ENCODE measurements at places on chromosomes 16 and 17. TPM values are rescaled to one million over a fixed set of nuclear protein-coding genes. Genes with fewer than 3 reads are reported as not detected.
A peak's percentile ranks its signal among the peaks of the same experiment; 100 is the strongest.

GRCh38 chr17:48175692-48176470 is 68.3 kb downstream of the SNX11 start:
- peaks cover 37% of the 10 kb centered on the region for H3K27me3 ChIP-seq
- H3K4me3 ChIP-seq = no peak overlapping the region
- no peak for DNase-seq
- no peaks in the 10 kb centered on the region for H3K36me3 ChIP-seq
- no peaks in the 10 kb centered on the region for H3K4me1 ChIP-seq

- H3K4me1 ChIP-seq = peaks cover 4% of the 10 kb centered on the region
- H3K27me3 ChIP-seq = no peaks in the 10 kb centered on the region
- H3K4me3 ChIP-seq = no peak overlapping the region
- H3K36me3 ChIP-seq = peaks cover 34% of the 10 kb centered on the region
- peak overlapping the region; percentile 90 for H3K27ac ChIP-seq
- no peak for DNase-seq
Measured at GRCh38 chr17:64063088-64063487, 42.7 kb upstream of the ICAM2 start.

GRCh38 chr17:47720754-47721533 is 12.1 kb upstream of the TBX21 start:
- no peaks in the 10 kb centered on the region for H3K36me3 ChIP-seq
- H3K4me3 ChIP-seq = no peak overlapping the region
- peaks cover 12% of the 10 kb centered on the region for H3K4me1 ChIP-seq
- DNase-seq = no peak

DNA sequence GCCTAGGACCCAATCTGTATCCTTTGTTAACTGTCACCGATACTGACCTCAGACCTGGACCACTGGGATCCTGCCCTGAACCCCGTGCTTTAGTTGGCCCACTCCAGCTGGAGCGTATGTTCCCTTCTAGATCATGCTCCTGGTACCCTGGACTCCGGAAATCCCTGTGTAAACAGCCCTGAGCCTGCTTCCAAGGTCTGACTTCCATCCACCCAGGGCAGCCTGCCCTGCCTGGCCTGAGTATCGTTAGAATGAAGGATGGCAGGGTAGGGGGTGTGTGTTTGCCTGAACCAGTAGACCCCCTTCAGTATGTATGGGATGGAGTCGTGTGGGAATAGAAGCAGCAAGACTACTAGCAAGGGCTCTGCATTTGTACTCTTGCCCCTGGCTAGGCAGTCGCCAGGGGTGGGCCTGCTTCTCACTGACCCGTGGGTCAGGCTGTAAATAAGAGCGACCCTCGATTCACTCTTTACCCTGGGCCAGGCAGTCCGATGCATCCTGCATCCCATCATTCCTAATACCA is 691 bp upstream of the TMEM98 start:
- H3K36me3 ChIP-seq = peaks cover 10% of the 10 kb centered on the region
- H3K27ac ChIP-seq = peak overlapping the region; percentile 79
- no peak for DNase-seq
- peak overlapping the region; percentile 91 for H3K4me3 ChIP-seq
- peaks cover 15% of the 10 kb centered on the region for H3K4me1 ChIP-seq

The HBA1 gene
- total RNA-seq = not detected

- no peaks in the 10 kb centered on the region for H3K27me3 ChIP-seq
- peak overlapping the region; percentile 95 for H3K27ac ChIP-seq
- peaks cover 9% of the 10 kb centered on the region for H3K36me3 ChIP-seq
- DNase-seq = no peak
Measured at GRCh38 chr16:11743308-11744074, 834 bp upstream of the TXNDC11 start.

DNA sequence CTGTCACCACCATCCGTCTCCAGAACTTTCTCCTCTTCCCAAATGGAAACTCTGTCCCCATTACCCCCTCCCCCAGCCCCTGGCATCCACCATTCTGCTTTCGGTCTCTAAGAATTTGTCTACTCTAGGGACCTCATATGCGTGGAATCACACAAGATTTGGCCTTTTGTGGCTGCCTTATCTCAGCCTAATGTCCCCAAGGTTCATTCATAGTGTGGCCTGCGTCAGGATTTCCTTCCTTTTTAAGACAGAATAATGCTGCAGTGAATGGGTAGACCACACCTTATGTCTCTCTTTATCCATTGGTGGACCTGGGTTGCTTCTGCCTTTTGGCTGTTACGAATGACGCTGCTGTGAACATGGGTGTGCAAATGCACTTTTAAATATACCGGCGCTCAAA is 139.7 kb upstream of the PLCG2 start:
- H3K27ac ChIP-seq = peak overlapping the region; percentile 89
- no peak overlapping the region for H3K4me3 ChIP-seq
- no peak for DNase-seq

DNA sequence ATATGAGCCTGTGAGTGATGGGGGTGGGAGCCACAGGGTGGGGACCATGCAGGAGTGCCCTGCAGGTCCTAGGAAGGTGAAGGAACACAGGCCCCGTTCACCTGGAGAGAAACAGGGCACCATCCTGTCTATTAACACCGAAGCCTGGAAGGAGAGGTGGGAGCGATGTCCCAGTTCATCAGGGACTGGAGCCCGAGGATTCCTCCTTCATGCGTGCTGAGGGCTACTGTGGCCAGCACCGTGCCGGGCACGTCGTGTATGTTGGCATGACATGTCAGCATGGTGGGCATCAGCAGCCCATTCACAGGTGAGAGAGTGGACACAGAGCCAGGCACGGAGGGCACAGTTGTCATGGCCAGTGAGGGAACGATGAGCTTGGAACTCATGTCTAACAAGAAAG is 1.4 kb downstream of the WFIKKN2 start:
- DNase-seq = no peak
- no peak overlapping the region for H3K4me3 ChIP-seq
- no peaks in the 10 kb centered on the region for H3K36me3 ChIP-seq

- no peaks in the 10 kb centered on the region for H3K36me3 ChIP-seq
- peaks cover 65% of the 10 kb centered on the region for H3K27me3 ChIP-seq
- H3K4me1 ChIP-seq = no peaks in the 10 kb centered on the region
- H3K27ac ChIP-seq = no peak overlapping the region
- no peak for DNase-seq
- H3K4me3 ChIP-seq = no peak overlapping the region
Measured at GRCh38 chr17:45942284-45942683, 47.9 kb downstream of the MAPT start.

DNA sequence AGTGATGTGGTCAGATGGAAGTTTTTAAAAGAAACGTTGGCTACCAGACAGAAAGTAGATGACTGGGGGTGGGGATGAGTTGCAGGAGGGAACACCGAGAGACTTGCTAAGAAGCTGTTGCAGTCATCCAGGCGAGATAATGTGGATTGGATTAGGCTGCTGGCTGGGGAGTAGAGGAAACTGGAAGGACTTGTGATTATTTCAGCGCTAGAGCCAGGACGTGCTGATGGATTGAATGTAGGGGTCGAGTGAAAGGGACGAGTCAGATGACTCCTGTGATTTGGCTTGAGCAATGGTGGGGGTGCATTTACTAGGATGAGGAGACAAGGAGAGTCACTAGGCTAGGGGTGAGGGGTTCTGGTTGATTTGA is 88.5 kb downstream of the CLEC16A start:
- DNase-seq = no peak
- peaks cover 42% of the 10 kb centered on the region for H3K4me1 ChIP-seq
- peak overlapping the region; percentile 79 for H3K27ac ChIP-seq
- H3K27me3 ChIP-seq = no peaks in the 10 kb centered on the region
- H3K4me3 ChIP-seq = no peak overlapping the region

- H3K36me3 ChIP-seq = no peaks in the 10 kb centered on the region
- no peak overlapping the region for H3K27ac ChIP-seq
- no peak for DNase-seq
- no peak overlapping the region for H3K4me3 ChIP-seq
- peaks cover 31% of the 10 kb centered on the region for H3K27me3 ChIP-seq
Measured at GRCh38 chr16:27402964-27403600, 1.1 kb downstream of the IL21R start.

The UBE2Z gene
- 72.1 TPM for total RNA-seq

- no peaks in the 10 kb centered on the region for H3K36me3 ChIP-seq
- H3K4me3 ChIP-seq = no peak overlapping the region
- H3K27me3 ChIP-seq = peaks cover 19% of the 10 kb centered on the region
- DNase-seq = no peak
Measured at GRCh38 chr17:33127706-33128105, 136.1 kb downstream of the SPACA3 start.

- no peaks in the 10 kb centered on the region for H3K27me3 ChIP-seq
- H3K27ac ChIP-seq = peak overlapping the region; percentile 100
- DNase-seq = no peak
- peak overlapping the region; percentile 99 for H3K4me3 ChIP-seq
- H3K36me3 ChIP-seq = peaks cover 14% of the 10 kb centered on the region
Measured at GRCh38 chr16:27549464-27549745, 308 bp downstream of the GTF3C1 start.

- H3K36me3 ChIP-seq = peaks cover 4% of the 10 kb centered on the region
- peaks cover 32% of the 10 kb centered on the region for H3K27me3 ChIP-seq
- H3K27ac ChIP-seq = no peak overlapping the region
- peaks cover 42% of the 10 kb centered on the region for H3K4me1 ChIP-seq
- no peak for DNase-seq
Measured at GRCh38 chr17:7712111-7712771, 5.3 kb upstream of the DNAH2 start.

DNA sequence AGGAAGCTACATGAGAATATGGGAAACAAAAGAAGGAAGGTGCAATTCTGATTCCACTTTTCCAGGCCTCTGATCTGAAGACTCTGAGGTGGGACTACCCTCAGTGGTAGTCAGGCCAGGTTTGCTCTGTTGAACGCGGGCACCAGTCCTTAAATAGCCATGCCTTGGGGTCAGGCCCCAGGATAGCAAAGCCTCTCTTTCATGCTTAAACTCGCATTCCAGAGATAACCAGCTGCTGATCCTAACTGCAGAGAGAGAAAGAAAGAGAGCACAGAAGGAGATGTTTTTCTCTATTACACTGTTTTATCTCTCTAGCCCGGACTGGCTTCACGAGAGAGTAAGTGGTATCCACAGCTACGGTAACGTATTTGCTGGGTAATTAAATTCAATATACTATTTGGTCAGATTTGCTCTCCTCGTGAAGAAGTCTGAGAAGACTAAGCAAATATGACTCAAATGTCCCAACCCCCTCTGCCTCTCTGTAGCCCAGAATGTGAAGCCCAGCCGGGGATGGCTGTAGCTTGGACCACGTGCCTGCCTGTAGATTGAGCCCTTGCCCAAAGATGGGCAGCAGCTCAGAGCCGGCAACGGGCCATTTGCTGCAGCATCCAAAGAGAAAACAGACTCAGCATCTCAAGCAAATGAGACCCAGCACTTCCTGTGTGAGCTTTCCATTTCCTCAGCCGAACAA is 122.2 kb downstream of the SMG6 start:
- no peak for DNase-seq
- H3K4me3 ChIP-seq = peak overlapping the region; percentile 52
- H3K27me3 ChIP-seq = no peaks in the 10 kb centered on the region
- peak overlapping the region; percentile 51 for H3K27ac ChIP-seq

The AURKB gene
- 35.0 TPM for total RNA-seq

DNA sequence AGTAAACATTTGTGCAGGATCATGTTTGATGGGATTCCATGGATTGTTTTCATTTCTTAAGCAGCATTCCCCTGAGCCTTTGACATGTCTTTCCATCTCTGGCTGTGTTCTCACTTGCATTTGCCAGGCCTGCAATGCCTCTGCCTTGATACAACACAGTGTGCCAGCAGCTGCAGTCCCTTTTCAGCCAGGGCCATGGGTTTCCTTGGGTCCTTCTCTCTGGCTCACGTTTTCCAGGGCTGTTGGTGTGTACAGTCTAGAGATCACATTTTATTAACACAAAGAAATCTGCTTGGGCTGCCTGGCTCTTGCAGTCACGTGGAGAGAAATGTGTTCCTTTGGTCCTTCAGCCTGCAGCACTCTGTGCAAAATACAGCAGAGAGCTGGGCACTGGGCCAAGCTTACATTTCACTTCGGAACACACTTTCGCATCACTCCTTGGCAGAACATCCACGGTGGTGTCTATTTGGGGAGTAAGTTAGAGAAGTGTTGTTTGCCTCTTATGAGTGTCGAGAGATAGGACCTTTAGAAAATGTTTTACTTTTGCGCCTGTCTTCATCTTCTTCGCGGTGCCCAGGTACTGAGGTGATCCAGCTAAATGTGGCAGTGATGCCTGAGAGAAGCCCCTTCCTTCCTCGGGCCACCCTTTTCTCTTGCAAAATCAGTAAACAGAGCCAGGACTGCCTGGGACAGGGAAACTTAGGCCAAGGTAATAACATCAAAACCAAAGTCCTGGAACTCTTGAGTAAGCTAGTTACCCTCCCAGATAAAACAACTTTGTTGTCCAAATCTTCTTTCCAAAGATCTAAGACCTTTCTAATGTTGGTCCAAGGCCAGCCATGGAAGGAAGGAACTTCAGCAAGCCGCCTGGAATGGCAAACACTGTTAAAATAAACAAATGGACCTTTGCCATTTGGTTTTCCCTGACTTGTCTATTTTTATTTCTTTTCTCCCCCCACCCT is 20.9 kb downstream of the HLF start:
- H3K4me3 ChIP-seq = no peak overlapping the region
- no peak overlapping the region for H3K27ac ChIP-seq
- no peak for DNase-seq

The CHST5 gene
- 0.60 TPM for total RNA-seq

DNA sequence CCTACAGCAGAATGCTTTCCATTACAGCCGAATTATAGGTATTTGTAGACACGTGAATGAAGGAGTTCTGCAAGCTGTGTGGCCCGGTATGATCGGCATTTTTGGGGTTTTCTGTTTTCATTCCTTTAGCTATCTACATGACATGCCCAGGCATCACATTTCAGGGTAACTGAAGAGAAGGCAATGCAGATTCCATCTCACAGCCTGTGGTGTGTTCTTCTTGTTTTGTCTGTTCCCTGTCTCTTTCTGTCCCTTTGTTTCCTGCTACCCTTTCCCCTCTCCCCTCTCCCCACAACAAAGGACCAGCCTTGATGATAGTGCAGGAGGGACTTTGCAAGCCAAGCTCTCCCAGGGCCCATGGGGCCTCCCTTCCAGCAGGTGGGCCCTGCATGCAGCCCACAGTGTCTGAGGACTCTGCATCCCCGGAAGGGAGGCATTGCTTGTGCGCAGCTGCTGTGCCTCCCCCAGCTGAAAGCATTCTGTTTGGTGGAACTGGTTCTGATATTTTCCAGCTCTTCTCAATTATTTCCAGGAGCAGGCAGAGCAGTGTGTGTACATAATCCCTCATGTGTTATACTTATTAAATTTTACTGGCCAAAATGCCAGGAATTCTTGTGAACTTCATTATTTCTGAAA is 207.4 kb downstream of the RPTOR start:
- no peak for DNase-seq
- peaks cover 27% of the 10 kb centered on the region for H3K36me3 ChIP-seq
- H3K4me3 ChIP-seq = peak overlapping the region; percentile 49

The NPIPB6 gene
- total RNA-seq = 2.2 TPM

- H3K27me3 ChIP-seq = peaks cover 4% of the 10 kb centered on the region
- H3K27ac ChIP-seq = no peak overlapping the region
- DNase-seq = no peak
- no peaks in the 10 kb centered on the region for H3K36me3 ChIP-seq
Measured at GRCh38 chr16:75818491-75818890, 92.2 kb upstream of the CPHXL start.

GRCh38 chr16:22388101-22388644 is 13.8 kb upstream of the CDR2 start:
- H3K27ac ChIP-seq = peak overlapping the region; percentile 32
- no peaks in the 10 kb centered on the region for H3K36me3 ChIP-seq
- no peaks in the 10 kb centered on the region for H3K27me3 ChIP-seq
- DNase-seq = no peak
- no peak overlapping the region for H3K4me3 ChIP-seq
- H3K4me1 ChIP-seq = peaks cover 4% of the 10 kb centered on the region

The ANKFN1 gene
- total RNA-seq = 4.0 TPM

The SOX15 gene
- 4.0 TPM for total RNA-seq
